Activated naive CD4-positive, alpha-beta T cell treated with anti-CD3 and anti-CD28 coated beads, Interleukin-2, amount 50 U/mL, for 72 hours (primary cell): ENCODE measurements at places on chromosomes 13 and 19.

- DNase-seq: no peak
Observed at GRCh38 chr19:17679526-17680229, 8.5 kb downstream of the UNC13A start.

- DNase-seq: no peak
Observed at GRCh38 chr13:27624071-27624470, 2.4 kb downstream of the POLR1D start.

GRCh38 chr13:41295973-41296372 is 15.1 kb upstream of the NAA16 start:
- DNase-seq: no peak

GRCh38 chr13:36343766-36344165 is 2.4 kb downstream of the SPART start:
- no peak for DNase-seq

DNA sequence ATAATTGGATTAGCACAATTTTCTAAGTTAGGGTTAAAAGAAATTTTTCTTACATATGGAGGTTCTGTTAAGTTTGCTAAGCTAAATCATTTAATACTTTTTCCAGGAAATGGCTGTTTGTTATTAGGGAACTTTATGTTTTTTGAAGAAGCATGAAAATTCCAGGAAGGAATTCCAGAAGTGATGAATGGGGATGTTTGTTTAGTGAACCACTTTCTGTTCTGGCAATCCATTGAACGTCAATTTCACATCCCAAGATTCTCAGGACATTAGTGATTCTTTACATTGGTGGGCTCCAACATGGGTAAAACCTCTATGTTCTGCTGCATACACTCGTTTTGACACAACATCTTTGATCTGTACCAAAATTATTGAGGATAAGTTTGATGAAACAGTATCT is 534.4 kb downstream of the IRS2 start:
- DNase-seq: no peak

GRCh38 chr13:73835138-73835721 is 299.0 kb downstream of the KLF12 start:
- no peak for DNase-seq

DNA sequence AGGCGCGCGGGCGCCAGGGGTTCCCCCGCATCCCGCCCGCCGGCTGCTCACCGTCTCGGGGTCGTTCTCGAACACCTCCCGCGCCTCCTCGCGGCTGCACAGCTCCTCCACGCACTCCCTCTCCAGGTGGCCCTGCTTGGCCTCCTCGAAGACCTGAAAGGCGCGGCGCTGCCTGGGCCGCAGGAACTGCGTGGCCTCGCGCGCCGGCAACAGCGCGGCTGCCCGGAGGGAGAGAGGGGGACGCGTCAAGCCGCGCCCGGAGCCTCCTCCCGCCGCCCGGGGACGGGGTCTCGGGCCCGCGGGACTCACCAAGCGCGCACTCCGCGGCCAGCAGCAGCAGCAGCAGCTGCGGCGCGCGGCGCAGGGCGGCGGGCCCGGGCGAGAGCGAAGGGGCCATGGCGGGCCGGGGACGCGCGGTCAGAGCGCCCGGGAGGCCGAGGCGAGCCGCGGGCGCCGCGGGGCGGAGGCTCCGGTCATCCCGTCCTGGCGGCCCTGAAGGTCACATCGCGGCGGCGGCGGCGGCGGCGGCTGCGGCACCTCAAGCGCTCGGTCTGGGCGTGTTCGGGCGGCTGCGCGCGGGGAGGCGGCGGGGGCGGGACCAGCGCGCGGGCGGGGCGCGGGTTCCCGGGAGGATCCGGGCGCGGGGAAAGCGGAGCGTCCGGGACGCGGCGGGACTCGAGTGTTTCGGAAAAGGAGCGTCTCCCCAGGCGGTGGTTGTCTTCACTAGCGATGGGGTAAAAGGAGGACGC is at the start of gene GAS6:
GAS6 (minus strand) TSS at position 553 of the 749 bp plus-strand sequence; CDS start at position 397, 156 bp downstream.
- no peak for DNase-seq

DNA sequence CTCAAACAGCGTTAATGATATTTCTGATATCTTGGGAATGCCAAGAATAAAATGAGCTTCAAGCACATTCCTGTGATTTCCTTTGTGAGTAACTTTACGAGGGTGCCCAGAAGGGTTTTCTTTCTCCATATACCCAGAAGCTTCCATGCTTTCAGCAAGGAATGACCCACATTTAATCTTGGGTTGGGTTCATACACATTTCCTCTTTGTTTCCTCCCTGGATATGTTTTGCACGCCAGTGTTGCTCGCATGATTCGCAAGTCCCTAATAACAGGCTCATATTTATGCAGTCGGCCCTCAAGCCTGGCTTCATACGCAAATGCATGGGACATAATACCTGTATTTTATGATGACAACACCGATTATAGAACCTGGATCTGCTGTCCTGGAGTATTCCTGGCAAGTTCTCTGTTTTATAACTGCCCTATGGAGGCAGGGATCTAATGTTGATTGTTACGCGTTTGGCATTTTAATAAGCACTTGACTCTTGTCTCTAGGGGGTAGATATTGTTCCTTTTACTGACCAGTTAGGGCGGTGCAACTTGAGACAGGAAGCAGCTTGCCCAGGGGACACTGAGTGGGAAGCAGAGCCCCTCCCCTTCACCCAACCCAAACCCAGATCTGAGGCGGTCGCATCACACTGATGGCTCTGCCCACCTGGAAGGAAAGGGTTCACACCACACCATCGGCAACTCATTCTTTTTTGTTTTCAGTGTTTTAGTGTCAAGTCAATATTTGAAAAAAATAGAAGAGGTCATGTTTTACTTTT is 220.4 kb upstream of the SOX1 start:
- no peak for DNase-seq
